CD4-positive, alpha-beta T cell treated with Interleukin-21 for 1 hour (primary cell): ENCODE measurements at places on chromosomes 2 and 18.

GRCh38 chr2:133568598-133568997 is 335 bp upstream of the NCKAP5 start:
- no peak for DNase-seq

DNA sequence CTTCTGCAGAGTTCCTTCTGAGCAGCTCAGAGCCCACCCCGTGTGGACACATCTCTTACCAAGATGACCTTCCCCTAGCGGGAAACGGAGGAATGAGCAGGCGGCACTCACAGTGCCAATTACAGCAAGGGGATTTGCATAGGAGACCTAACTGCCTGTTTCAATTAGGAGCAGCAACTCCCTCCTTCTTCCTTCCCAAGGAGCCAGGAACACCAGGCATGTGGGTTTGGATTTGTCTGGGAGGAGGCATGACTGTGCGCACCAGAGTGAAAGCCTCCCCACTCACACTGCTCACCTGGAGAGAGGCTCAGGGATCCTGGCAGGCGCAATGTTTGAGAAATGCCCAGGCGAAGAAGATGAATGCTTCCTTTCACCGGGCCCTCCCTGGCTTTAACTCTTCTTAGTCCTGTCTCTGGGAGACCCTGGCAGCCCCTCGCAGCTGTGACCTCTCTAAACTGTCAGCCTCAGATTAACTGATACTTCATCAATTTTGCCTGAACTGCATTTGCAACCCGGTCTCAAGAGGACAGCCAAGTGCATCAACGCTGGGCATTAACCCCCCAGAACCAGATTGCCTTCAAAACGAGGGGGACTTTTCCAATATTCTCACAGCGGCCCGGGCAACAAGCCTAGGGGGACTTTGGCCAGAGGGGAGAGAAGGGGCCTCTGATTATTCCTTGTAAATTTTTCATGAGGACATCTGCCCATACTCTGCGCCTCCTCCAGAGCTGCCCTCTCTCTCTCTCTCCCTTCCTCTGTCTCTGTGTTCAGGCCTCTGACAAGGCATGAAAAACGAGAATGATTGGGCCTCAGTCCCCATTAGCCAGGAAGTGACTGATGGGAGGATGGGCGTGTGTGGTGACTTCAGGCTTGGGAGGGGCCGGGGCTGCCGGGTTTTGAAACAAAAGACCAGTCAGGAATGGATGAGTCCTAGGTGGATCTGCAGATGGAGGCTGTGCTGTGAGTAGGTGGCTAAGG is 93.8 kb downstream of the CMPK2 start:
- no peak for DNase-seq

GRCh38 chr2:197677056-197677455 is 1.7 kb upstream of the RFTN2 start:
- no peak for DNase-seq

GRCh38 chr18:63004466-63005089 is 289.2 kb downstream of the PHLPP1 start:
- no peak for DNase-seq

DNA sequence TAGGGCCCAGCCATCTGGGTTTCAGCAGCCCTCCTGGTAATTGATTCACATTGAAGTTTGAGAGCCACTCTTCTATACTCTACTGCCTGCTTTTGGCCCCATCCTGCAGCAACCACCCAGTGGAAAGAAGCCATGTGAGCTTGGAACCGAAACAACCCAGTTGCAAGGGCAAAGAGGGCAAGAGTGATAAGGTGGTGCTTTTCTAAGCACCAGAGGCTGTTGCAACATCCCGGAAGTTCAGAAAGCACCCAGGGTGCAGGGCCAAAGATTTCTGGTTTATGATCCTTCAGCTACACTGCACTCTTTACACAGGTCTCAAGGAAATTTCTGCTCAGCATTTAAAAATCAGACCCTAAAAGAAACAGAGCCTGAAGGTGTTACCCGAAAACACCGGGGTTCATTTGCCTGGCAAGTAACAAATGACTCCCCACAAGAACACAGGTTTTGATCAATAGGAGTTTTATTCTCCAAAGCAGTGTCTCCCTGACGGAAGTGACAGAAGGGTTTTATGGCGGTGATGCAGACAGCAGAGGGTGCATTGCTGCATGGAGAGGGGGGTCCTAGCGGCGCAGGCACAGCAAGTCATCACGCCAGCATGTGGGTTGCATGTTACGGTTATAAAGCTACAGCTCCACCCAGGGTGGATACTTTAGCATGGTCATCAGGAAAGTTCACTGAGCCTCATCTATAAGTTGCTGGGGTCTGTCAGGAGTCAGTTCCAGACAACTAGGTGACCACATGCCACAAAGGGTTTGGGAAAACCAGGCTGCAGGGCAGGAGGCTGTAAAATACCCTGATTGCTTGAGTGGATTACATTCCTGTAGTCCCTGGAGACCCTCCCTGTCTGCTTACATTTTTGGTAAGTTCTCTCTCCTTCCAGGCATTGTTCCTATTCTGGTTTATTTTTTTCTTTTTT is 28.8 kb upstream of the TMEM37 start:
- DNase-seq, result no peak

DNA sequence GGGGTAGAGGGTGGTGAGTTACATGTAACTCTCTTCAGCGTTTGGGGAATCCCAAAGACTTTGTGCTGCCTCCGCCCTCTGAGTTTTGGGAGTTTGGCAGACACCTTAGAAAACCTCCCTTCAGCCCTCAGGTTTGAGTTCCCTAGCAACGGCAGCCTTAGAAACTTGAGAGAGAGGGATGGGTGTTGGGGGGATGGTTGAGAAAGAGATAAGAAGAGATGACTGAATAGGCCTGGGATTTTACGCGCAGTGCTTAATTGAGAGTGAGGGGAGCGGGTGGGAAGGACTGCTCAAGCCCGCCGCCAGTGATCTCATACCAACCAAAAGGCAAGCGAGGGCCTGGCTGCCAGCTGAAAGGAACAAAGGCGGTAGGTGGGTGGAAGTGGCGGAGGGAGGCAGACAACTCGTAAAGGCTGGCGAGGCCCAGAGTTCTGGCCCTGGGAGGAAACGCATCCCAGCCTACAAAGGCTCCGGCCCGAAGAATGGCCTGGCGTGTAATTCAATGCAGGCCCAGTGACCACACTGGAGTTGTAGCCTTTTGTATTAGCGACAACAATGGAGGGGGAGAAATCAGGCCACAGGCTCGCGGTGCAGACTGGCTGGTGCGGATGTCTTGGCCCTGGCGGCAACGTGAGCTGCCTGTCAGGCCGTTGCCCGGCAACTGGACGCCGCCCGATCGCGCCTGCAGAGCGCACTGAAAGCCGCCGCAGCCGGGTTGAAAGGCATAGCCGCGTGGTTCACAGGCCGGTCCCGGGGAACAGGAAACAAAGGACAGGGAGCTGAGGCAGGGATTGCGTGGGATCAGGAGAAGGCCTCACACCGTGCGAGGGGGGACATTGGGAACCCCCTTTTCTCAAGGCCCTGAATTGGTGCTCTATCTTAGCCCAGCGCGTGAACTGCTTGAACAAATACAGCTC is 39.9 kb upstream of the DARS1 start:
- peak; percentile 8 for DNase-seq

- DNase-seq, result no peak
Observed at GRCh38 chr2:41972179-41972578, 75.6 kb upstream of the PKDCC start.

DNA sequence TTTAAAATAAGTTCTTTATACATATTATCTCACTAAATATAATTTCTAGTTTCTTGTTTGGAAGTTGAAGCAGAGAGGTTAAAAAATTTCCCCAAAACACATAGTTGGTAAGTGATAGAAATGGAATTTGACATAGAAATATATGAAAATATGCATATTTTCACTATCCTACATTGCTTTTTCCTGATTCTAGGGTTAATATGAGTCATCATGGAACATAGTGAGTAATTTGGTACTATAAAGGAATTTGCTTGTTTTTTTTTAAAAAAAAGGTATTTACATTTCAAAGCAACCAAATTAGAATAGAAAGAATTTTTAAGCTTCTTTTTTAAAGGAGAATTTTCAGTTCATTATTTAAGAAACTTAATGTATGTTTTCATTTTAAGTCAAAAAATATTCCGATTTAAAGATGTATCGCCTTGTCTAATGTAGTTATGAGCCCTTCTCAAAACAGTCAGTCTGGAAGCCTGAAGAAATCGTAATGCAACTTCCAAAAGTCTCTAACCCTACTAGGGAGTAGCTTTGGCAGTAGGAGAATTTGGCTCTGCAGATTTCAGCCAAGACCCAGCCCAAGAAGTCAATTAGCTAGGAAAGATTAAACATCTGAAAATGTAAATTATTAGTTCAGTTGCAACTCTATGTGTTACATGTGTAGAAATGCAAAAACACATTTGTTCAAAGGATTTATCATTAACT is 147.3 kb downstream of the RDH14 start:
- DNase-seq, result no peak

DNA sequence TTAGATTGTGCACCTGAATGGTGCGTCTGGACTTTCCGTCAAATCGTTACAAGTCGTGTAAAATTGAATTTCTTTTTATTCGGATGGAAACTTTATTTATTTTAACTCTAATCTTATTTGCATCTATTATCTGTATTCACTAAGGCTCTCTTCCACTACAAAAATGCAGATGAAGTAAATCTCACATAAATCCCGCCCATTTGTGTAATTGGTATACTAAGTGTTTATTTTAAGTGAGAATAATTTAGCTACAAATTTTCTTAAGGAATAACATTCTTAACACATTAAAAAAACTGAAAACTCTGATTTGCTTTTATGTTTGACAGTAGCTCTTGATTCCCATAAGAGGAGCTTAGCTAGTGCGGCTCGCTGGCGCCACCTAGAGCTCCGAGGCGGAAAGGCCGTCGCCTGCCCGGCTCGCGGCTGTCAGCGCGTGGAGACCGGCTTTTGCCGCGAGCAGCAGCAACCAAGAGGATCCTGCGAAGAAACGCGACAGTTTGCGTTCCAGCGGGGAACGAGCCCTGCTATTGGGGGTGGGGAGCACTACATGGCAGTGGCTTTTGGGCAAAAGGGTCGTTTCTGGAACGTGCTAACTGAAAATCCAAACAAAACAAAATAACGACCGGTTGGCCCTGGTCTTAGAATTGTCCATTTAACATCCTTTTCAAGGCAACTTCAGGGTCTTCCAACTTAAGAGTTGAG is 6.7 kb downstream of the SP9 start:
- peak; percentile 89 for DNase-seq

GRCh38 chr18:59054496-59055287 is 85.0 kb upstream of the SEC11C start:
- no peak for DNase-seq

DNA sequence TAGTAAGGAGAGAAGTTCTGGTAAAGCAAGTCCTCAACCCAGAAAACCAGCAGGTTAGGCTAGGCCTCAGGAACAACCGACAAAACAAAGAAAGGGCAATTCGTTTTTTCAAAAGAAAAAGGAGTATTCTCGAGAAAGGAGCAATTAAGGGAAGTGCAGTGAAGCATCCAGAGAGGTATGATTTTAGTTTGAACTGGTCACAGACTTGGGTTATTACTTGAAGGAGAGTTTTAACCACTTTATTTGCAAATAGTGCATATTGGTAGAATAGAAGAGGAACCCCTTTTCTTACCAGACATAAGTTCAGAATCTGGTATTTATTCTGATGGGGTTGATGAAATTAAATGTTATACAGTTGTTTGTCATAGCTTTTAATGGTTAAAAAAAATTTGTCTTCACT is 110.0 kb upstream of the GCFC2 start:
- no peak for DNase-seq

GRCh38 chr18:6941996-6942395 is 175.6 kb downstream of the LAMA1 start:
- DNase-seq, result no peak

DNA sequence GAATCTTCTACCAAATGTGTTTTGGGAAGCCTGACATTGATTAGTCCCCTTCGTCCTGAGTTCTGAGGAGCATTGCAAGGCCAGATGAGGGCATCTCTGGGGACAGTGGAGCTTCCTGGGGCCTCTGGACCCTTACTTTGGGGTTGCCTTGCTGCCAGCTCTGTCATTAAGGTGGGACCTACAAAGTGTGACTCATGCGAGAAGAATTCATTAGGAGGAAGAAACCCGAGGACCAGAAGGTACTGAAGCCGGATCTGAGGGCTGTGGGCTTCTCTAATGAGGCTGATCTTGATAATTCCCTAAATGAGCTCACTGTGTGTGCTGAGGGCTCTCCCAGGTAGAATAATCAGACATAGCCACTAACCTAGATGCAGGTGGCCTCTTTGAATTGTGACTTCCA is 695 bp upstream of the SCYGR2 start:
- no peak for DNase-seq

DNA sequence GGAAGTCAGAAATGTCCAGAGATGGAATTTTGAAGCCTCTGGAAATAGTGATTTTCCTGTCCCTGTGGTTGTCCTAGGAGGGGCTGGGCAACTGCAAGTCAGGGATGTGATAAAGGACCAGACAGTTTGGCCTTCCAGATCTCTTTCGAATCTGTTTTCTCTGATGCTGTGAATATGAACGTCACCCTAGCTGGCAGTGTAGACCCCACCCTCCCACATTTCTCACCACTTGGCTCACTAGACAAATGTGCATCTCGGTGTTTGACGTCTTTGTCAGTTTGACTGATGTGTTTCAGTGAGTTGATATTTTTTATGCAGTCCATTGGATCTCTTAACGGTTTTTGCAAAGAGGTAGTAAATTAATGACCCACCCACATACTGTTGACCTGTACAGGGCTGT is 301.2 kb downstream of the TNS1 start:
- no peak for DNase-seq

- DNase-seq, result no peak
Observed at GRCh38 chr2:120567128-120567527, 168.5 kb upstream of the GLI2 start.

DNA sequence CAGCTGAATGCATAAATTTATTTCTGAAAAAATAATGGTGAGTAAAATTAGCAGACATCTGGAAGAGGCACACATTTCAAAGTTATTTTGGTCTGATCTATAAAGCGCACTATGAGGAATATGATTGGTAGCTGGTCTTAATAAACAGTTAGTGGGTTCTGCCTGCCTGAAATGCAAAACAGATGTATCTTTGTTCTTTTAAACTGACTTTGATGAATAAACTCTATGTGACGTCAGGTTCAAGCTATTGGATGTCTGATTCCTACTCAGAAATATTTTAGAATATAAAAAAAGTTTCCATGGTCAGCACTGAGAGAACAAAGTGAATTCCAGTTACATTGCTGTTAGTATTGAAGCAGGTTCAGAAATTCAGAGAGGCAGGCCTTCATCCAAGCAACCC is 136.4 kb downstream of the TPGS2 start:
- no peak for DNase-seq
